ENCODE measurements at places on chromosomes 5 and 9. TPM values are rescaled to one million over a fixed set of nuclear protein-coding genes. Genes with fewer than 3 reads are reported as not detected.
A peak's percentile ranks its signal among the peaks of the same experiment; 100 is the strongest.

GRCh38 chr9:82989929-82990328 lies 73.0 kb downstream of the RASEF start:
- DNase-seq: no peak

DNA sequence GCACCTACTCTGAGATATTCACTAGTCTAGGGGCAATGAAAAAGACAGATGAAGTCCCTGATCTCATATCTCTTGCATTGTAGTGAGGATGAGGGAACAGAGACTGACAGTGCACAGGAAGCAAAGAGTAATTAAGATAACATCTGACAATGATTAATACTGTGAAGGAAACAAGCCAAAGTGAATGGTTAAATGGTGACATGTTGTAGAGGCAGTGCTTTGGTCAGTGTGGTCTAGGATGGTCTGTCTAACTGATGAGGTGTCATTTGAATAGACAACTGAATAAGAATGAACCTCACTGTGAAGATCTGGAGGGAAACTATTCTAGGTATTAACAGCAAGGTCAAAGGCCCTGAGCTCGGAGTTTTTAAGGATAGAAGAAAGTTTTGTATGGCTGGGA lies 333.3 kb upstream of the GRIA1 start:
- DNase-seq: no peak

GRCh38 chr5:95069021-95069420 lies 215.9 kb downstream of the MCTP1 start:
- no peak for DNase-seq

GRCh38 chr5:56440871-56441740 lies 208.0 kb upstream of the ANKRD55 start:
- DNase-seq: peak; percentile 45

DNA sequence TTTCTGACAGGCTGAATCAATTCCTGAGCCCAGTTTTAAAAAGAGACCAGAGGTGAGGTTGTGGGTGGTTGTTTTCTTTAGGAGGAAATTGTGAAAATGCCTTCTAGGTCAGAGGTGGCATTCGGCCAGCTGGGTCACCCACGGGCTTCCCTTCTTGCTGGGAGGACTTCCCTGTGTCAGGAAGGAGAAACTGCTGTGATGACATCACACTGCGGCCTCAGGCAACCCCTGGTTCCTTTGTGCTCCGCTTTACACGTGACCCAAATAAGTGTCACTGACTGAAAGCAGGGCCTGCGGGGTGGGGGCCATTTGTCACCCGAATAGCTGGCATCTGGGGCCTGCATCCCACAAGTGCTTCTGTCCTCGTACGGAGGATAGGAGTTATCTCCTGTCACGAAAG lies 39.7 kb downstream of the FABP6 start:
- peak; percentile 71 for DNase-seq

DNA sequence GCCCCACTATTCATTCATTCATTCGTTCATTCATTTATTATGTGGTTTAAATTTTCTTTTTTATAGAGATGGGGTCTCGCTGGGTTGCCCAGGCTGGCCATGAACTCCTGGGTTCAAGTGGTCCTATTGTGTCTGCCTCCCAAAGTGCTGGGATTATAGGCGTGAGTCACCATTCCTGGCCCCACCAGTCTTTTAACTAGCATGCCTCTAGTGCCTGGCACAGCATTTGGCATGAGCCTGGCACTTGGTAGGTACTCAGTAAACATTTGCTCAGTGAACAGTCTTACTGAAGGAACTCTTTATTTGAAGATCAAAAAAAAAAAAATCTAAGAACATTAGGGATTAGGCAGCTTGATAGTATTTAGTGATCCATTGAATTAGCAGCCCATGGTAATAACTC lies 98.1 kb downstream of the KDM4C start:
- no peak for DNase-seq

The PDE6A gene
- total RNA-seq: 6.5 TPM

The FRMD3 gene
- 14.4 TPM for total RNA-seq

All from transverse colon (tissue), 4 donors.